ENCODE measurements at places on chromosomes 7 and 10. TPM values are rescaled to one million over a fixed set of nuclear protein-coding genes. Genes with fewer than 3 reads are reported as not detected.

The TLX1 gene
- total RNA-seq, result not detected

The DNAH11 gene
- total RNA-seq, result 1.7 TPM

The CNPY1 gene
- total RNA-seq, result not detected

The CPA5 gene
- not detected for total RNA-seq

The ELOVL3 gene
- total RNA-seq, result not detected

- H3K4me1 ChIP-seq, result peaks cover 19% of the 10 kb centered on the region
- H3K27ac ChIP-seq, result no peak overlapping the region
- H3K27me3 ChIP-seq, result no peaks in the 10 kb centered on the region
Measured at GRCh38 chr7:92276460-92276864, 30.7 kb downstream of the ANKIB1 start.

DNA sequence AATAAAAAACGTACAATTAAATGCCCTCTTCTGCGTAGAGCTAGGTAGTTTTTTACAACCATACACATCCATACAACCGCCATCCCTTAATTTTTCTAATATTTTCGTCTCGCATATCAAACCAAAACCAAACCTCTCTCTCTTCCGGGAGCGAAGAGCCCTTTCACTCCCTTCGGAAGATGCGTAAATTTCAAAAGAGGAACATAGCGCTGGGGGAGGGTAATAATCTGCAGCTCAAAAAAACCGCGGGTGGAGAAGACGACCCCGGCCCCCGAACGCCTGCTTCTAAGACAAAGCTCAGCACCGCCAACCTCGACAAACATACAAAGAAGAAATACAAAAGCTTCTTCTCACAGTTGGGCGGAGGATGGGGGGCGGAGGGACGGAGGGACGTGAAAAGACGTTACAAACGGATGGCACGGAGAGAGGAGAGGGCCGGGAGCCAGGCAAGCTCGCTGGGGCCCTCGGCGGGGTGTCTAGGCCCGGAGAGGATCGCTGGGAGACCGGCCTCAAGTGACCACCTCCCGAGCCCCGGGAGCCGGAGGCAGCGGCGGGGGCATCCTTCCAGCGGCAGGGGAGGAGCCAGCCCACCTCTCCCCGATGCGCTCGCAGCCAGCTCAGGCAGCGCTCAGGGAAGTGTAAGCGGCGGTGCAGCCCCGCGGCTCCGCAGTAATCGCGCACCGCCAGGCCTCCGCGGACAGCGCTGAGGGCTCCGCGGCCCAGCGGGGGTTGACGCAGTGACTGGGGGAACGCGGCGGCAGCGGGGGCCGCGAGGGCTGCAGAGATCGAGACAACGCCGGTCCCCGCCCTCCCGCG lies 851 bp downstream of the MKRN1 start:
- H3K27ac ChIP-seq, result peak overlapping the region; percentile 94
- no peak for DNase-seq
- H3K36me3 ChIP-seq, result no peaks in the 10 kb centered on the region
- H3K4me3 ChIP-seq, result peak overlapping the region; percentile 98
- no peaks in the 10 kb centered on the region for H3K27me3 ChIP-seq
- peaks cover 27% of the 10 kb centered on the region for H3K4me1 ChIP-seq

- H3K4me1 ChIP-seq, result peaks cover 13% of the 10 kb centered on the region
- no peak overlapping the region for H3K4me3 ChIP-seq
- no peak overlapping the region for H3K27ac ChIP-seq
- no peaks in the 10 kb centered on the region for H3K27me3 ChIP-seq
- DNase-seq, result peak; percentile 82
- no peaks in the 10 kb centered on the region for H3K36me3 ChIP-seq
Measured at GRCh38 chr7:70776627-70777101, 355.3 kb upstream of the GALNT17 start.

DNA sequence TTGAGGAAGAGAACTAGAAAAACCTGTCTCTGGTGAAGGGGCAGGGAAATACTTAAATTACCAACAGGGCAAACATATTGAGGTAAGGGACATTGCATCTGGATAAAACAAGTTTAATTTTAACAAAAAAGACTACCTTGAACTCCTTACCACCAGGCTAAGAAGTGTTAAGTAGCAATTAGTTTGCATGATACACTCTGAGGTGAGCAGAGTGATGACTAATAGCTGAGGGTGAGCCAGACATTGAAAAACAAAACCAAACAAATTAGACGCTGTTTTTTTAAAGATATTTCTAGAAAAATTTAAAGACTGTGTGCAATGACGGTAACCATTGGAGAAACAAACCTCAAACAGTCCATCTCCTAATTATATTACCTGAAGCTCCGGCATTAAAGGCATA lies 105.9 kb downstream of the ANKRD7 start:
- H3K27ac ChIP-seq, result no peak overlapping the region
- H3K27me3 ChIP-seq, result no peaks in the 10 kb centered on the region
- DNase-seq, result no peak

- DNase-seq, result no peak
- H3K27ac ChIP-seq, result no peak overlapping the region
- H3K4me1 ChIP-seq, result no peaks in the 10 kb centered on the region
- no peaks in the 10 kb centered on the region for H3K27me3 ChIP-seq
- no peaks in the 10 kb centered on the region for H3K36me3 ChIP-seq
- no peak overlapping the region for H3K4me3 ChIP-seq
Measured at GRCh38 chr7:119761776-119762175, 511.2 kb upstream of the KCND2 start.

GRCh38 chr7:28509251-28510025 lies 97.1 kb downstream of the CREB5 start:
- no peak overlapping the region for H3K27ac ChIP-seq
- no peaks in the 10 kb centered on the region for H3K36me3 ChIP-seq
- no peaks in the 10 kb centered on the region for H3K4me1 ChIP-seq
- no peaks in the 10 kb centered on the region for H3K27me3 ChIP-seq
- DNase-seq, result no peak

DNA sequence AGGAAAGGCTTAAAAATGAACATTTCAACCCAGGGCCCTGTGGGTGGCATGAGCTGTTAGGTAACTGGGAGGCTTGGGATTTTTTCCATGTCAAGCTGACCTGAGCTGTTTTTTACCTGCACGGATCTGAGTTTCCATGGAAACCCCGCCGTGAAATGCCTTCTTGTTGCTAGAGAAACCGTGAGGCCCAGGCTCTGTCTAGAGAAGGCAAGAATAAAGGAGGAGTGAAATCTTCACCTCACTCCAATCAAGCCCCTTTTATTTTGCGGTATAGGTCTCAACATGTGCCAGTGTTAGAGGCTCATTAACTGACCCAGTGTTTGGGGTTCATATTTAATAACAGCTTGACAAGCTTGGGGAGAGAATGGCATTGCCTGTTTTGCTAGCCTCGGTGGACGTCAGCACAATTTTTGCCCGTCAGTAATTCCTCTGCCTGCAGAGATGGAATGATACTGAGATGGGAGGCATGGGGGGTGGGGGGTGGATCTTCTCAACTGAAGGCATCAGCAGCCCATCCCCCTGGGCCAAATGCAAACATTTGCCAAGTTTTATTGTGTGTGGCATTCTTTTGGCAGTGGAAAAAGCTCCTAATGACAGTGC lies 48.9 kb upstream of the PDCD4 start:
- H3K4me3 ChIP-seq, result no peak overlapping the region
- peaks cover 85% of the 10 kb centered on the region for H3K4me1 ChIP-seq
- DNase-seq, result no peak
- no peaks in the 10 kb centered on the region for H3K36me3 ChIP-seq
- H3K27me3 ChIP-seq, result no peaks in the 10 kb centered on the region

- no peak for DNase-seq
- peaks cover 34% of the 10 kb centered on the region for H3K4me1 ChIP-seq
- no peaks in the 10 kb centered on the region for H3K27me3 ChIP-seq
- H3K36me3 ChIP-seq, result peaks cover 4% of the 10 kb centered on the region
- H3K27ac ChIP-seq, result peak within 1 kb of the TSS; percentile 97
- H3K4me3 ChIP-seq, result peak within 1 kb of the TSS; percentile 93
Measured at GRCh38 chr7:155644178-155644970, at the start of gene RBM33. Gene RBM33 (plus strand): TSS chr7:155644661. CDS start chr7:155644877, 216 bp downstream.

DNA sequence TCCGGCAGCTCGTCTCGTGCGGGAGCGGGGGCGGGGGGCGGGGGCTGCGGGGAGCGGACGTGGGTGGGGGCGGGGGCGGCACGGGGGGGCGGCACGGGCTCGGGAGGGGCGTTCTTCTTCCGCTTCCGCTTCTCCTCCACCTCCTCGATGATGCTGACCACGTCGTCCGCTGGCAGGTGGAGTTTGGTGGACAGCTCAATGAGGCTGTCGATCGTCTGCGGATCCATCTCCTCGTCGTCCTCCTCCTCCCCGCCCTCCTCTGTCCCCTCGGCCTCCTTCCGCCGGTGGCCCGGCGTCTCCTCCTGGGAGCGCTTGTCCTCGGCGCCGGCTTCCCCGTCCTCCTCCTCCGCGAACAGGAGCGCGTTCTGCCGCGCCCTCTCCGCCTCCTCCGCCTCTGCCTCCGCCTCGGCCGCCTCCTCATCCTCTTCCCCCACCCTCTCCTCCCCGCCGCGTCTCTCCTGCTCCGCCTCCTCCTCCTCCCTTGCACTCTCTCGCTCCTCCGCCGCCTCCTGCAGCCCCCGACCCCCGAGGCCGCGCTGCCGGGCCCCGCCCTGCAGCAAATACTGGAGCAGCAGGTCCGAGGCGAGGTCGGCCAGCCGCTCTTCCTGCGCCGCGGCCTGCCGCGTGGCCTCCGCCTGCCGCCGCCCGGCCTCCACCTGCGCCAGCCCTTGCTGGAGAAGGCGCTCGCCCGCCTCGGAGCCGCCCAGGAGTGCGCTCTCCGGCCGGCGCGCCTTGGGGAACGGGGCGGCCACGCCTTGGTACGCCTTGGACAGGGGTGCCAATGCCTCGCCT lies 1.9 kb downstream of the VGF start:
- no peak overlapping the region for H3K27ac ChIP-seq
- peak overlapping the region; percentile 47 for H3K4me3 ChIP-seq
- no peaks in the 10 kb centered on the region for H3K36me3 ChIP-seq
- peaks cover 3% of the 10 kb centered on the region for H3K27me3 ChIP-seq
- peaks cover 40% of the 10 kb centered on the region for H3K4me1 ChIP-seq
- no peak for DNase-seq

DNA sequence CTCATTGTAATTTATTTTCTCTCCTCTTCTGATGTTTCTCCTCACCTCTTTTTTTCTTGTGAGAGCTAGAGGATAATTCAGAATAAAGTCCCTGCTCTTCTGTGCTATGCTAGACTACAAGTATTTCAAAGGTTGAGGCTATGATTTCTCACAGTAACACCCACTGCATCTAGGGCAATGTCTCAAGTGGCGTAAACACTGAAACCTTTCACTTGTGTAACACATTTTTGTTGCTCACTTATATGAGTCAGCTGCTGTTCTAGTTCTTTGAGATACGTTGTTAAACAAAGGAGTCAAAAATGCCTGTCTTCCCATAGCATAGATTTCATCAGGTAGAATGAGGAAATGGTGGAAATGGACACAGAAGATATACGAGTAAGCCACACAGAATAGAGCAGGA lies 305.1 kb upstream of the PITRM1 start:
- H3K4me1 ChIP-seq, result peaks cover 22% of the 10 kb centered on the region
- DNase-seq, result no peak
- H3K36me3 ChIP-seq, result no peaks in the 10 kb centered on the region
- H3K27ac ChIP-seq, result peak overlapping the region; percentile 4
- H3K4me3 ChIP-seq, result no peak overlapping the region
- H3K27me3 ChIP-seq, result no peaks in the 10 kb centered on the region

GRCh38 chr7:147411096-147411495 lies 1179.5 kb upstream of the C7orf33 start:
- DNase-seq, result no peak
- no peaks in the 10 kb centered on the region for H3K27me3 ChIP-seq
- H3K4me3 ChIP-seq, result no peak overlapping the region
- H3K36me3 ChIP-seq, result no peaks in the 10 kb centered on the region
- H3K27ac ChIP-seq, result no peak overlapping the region

- no peaks in the 10 kb centered on the region for H3K4me1 ChIP-seq
- H3K27ac ChIP-seq, result no peak overlapping the region
- no peak overlapping the region for H3K4me3 ChIP-seq
- no peaks in the 10 kb centered on the region for H3K36me3 ChIP-seq
- no peak for DNase-seq
Measured at GRCh38 chr7:83559887-83560286, 89.1 kb downstream of the SEMA3E start.

- no peaks in the 10 kb centered on the region for H3K36me3 ChIP-seq
- no peaks in the 10 kb centered on the region for H3K27me3 ChIP-seq
- no peak overlapping the region for H3K4me3 ChIP-seq
- no peak for DNase-seq
Measured at GRCh38 chr7:105885387-105886111, 9.2 kb upstream of the ATXN7L1 start.

- H3K36me3 ChIP-seq, result no peaks in the 10 kb centered on the region
- no peak overlapping the region for H3K4me3 ChIP-seq
- H3K27ac ChIP-seq, result no peak overlapping the region
- peak; percentile 77 for DNase-seq
Measured at GRCh38 chr10:103507235-103508191, 14.0 kb downstream of the NEURL1 start.

GRCh38 chr10:66586073-66586472 lies 339.8 kb upstream of the LRRTM3 start:
- no peaks in the 10 kb centered on the region for H3K36me3 ChIP-seq
- no peak overlapping the region for H3K4me3 ChIP-seq
- DNase-seq, result no peak
- no peaks in the 10 kb centered on the region for H3K27me3 ChIP-seq
- no peak overlapping the region for H3K27ac ChIP-seq
- H3K4me1 ChIP-seq, result no peaks in the 10 kb centered on the region

DNA sequence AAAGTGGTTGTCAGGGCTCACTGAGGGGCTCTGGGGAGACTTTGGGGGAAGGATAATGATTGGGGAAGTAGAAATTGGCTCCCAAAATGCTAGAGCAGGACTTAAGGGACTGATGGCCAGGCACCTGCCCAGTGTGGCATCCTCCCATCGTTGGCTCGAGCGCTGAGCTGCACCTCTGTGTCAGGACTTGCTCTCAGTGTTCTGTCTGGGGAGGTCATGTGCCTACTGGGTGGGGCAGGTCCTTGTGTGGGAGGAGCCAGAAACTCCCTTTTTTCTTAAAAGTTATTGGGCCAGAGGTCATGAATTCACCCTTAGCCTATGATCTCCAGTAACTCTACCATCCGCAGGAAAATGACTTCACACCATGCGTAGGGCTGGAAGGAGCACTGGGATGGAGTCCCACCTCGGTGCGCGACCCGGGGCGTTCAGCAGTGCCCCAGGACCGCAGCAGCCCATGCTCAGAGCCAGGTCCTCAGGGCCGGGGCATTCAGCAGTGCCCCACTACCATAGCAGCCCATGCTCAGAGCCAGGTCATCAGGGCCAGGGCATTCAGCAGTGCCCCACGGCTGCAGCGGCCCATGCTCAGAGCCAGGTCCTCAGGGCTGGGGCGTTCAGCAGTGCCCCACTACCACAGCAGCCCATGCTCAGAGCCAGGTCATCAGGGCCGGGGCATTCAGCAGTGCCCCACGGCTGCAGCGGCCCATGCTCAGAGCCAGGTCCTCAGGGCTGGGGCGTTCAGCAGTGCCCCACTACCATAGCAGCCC lies 221.9 kb downstream of the EBF3 start:
- no peaks in the 10 kb centered on the region for H3K4me1 ChIP-seq
- H3K4me3 ChIP-seq, result no peak overlapping the region
- H3K27ac ChIP-seq, result no peak overlapping the region
- H3K36me3 ChIP-seq, result no peaks in the 10 kb centered on the region
- DNase-seq, result peak; percentile 58

GRCh38 chr10:109928475-109928891 lies 5.2 kb upstream of the XPNPEP1 start:
- no peak for DNase-seq
- H3K4me1 ChIP-seq, result peaks cover 18% of the 10 kb centered on the region
- H3K27me3 ChIP-seq, result no peaks in the 10 kb centered on the region
- H3K4me3 ChIP-seq, result no peak overlapping the region
- H3K27ac ChIP-seq, result peak overlapping the region; percentile 2
